ENCODE measurements at places on chromosomes 12 and 14.

GRCh38 chr12:66925083-66925482 is 246.2 kb upstream of the GRIP1 start:
- DNase-seq, result no peak

DNA sequence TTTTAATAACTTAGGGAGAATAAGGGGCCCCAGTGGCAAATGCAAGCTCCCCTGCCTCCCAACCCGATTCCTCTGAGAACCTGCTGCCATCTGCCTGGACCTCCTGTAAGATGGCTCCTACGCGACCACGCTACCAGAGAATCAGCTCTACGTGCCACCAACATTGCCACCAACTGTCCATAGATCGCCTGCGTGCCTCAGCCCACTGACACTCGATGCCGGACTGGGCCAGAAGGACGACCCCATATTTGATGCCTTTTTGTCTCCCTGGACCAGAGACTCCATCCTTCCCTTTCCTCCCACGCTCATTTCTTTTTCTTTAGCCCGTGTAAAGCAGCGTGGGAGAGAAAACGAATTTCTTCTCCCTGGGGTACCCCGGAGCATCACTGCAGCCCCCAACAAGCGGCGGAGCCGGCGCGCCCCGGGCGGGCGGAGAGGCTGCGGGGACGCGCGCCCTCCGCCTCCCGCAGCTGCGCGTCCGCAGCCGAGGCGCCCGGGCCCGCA is 565 bp upstream of the KLHL42 start:
- DNase-seq, result peak; percentile 39

DNA sequence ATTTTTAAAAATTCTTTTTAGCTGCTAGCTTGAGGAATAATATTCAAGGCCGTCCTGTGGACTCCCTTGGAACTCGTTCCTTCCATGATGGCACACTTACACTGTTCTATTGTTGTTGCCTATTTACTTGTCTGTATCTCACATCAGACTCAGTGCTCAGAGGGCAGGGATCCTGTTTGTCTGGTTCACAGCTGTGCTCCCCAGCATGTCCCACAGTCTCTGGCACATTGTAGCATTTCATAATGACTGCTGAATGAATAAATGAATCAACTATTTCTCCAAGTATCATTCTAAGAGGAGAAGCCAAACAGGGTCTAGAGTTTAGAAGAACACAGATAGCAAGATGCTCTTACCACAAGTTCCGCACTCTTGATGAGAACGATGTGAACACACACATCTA is 48.0 kb downstream of the NTN4 start:
- no peak for DNase-seq

DNA sequence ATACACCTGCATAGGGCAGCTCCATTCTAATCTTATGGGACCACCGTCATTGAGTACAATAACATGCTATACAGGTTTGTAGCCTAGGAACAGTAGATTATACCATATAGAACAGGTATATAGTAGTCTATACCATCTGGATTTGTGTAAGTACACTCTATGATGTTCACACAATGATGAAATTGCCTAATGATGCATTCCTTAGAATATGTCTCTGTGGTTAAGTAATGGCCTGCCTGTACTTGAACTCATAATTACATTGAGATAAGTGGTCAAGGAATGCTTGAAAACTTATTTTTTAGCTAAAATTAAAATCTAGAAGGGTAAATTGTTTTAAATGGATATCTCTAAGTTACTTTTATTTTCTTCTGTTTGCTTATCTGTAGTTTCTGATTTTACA is 152.7 kb downstream of the SRGAP1 start:
- DNase-seq, result no peak

DNA sequence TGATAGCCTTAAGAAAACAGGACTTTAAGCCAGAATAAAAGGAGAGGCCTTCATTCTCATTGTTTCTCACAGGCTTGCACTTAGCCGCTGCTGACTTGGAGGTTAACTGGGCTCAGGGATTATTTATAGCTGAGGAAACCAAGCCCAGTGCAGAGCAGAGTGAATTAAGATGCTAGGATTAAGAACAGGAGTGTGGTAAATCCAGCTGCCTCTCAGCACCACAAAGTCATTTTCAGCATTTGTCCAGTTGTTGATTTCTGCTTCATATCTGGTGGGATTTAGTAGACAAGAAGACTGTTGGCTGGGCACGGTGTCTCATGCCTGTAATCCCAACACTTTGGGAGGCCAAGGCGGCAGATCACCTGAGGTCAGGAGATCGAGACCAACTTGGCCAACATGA is 14.3 kb upstream of the KRT73 start:
- no peak for DNase-seq

- DNase-seq, result no peak
Observed at GRCh38 chr12:4991373-4991772, 52.3 kb upstream of the KCNA5 start.

GRCh38 chr14:23168246-23168645 is 15.2 kb downstream of the SLC7A8 start:
- no peak for DNase-seq

GRCh38 chr12:129772501-129773493 is 131.0 kb downstream of the TMEM132D start:
- no peak for DNase-seq

DNA sequence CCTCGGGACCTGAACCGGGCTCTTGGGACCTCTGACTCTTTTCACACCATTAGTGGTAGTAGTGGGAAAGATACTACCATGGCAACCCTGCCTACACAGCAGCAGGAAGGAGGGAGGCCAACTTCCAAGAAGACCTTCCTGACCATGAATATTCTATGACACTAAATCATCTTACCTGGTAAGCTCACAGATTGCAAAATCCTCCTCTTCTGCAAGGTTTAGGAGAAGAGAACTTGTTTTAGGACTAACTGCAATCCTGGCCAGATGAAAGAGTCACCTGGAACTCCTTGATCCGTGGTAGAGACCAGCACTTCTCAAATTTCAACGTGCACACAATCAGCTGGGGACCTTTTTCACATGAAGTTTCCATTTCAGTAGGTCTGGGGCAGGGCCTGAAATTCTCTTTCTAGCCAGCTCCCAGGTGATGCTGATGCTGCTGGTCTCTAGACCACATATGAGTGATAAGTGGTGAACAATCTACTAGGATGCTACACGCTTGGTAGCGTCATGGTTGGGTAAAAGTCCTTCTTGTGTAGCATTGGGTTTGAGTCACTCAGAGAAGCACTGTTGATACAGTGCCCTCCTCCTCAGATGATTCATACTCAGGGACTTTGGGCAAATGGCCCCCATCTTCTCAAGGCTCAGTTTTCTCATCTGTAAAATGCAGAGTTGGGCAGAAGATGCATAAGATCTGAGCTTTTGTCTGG is 35.6 kb upstream of the FICD start:
- no peak for DNase-seq

- no peak for DNase-seq
Observed at GRCh38 chr12:97386133-97386581, 76.4 kb upstream of the RMST start.

GRCh38 chr12:12926571-12927071 is 25.3 kb downstream of the GPRC5D start:
- peak; percentile 72 for DNase-seq

GRCh38 chr14:79274641-79275291 is 936.5 kb downstream of the DIO2 start:
- peak; percentile 4 for DNase-seq

DNA sequence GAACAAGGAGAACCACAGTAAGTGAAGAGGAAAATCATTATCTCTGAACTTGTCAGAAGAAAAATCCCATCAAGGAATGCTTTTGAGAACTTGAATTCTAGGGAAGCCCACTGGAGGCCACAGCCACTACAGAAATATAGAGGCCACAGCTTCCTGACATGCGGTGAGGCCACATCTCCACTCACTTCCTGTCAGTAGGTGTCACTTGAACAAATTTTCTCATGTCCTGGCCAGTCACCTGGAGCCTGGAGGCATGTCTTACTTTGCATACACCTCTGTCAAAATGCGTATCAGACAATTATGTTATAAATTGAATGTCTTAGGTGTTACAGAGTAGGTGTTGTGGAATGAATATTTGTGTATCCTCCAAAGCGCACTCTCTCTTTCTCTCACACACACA is 370.3 kb downstream of the DAD1 start:
- no peak for DNase-seq

DNA sequence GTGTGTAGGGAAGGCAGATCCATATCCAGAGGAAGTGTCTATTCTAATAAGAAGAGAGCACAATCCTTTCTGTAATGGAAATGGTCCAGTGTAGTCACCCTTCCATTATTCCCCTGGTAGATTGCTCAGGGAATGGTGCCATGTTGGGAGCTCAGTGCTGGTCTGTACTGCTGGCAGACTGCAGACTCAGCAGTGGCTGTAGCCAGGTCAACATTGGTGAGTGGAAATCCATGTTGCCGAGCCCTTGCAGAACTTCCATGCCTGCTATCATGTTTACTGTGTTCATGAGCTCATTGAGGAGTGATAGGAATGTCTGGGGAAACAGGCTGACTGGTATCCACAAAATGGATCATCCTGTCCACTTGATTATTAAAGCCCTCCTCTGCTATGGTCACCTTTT is 128.7 kb downstream of the MIPOL1 start:
- no peak for DNase-seq

DNA sequence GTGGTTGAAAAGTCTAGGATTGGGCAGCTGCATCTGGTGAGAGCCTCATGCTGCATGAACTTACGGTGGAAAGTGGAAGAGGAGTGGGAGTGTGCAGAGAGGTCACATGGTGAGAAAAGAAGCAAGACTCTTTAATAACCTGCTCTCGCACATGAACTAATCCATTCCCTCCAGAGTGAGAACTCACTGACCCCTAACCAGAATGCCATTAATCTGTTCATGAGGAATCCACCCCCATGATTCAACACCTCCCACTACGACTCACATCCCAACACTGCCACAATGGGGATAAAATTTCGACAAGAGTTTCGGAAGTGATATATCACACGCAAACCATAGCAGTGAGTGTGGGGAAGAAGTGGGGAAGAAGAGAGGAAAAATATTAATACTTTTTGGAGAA is 377.4 kb downstream of the NAV3 start:
- DNase-seq, result peak; percentile 33

DNA sequence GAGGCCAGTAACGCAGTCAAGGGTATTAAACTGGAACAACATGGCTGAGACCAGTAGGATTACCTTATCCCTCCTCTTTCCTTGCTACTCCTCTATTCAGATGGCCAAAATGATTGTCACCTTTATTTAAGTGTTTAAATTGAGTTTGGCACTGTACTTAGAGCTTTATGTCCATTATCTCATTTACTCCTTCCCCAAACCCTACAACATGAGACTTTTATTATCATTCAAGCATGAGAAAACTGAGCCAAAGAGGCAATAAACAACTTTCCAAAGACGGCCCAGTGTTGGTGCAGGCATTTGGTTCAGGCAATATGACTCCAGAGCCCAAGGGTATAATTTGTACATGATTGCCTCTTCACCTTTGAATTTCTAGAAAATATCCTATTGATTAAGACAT is 370.9 kb upstream of the KITLG start:
- no peak for DNase-seq

DNA sequence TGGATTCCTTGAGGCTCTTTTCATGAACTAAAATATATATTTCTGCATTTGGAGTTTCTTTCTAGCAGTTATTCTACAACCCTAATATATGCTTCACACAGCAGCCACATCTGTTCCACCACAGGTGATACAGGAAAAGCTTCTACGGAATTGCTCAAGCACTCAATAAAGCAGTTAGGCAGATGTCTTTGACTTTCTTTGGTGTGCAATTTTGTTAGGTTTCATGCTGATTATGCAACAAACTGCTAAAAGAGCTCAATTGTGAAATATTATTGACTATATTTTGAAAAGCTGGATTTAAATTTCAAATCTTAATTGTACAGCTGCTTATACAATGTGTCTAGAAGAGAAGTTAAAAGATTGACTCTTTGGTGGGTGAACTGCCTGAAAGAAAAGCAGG is 1055.6 kb upstream of the FBXO33 start:
- no peak for DNase-seq

GRCh38 chr14:26344596-26344995 is 253.2 kb downstream of the NOVA1 start:
- no peak for DNase-seq

GRCh38 chr14:72677664-72678063 is 216.2 kb downstream of the DPF3 start:
- DNase-seq, result peak; percentile 47

- DNase-seq, result peak; percentile 42
Observed at GRCh38 chr12:113867258-113867657, 98.9 kb downstream of the RBM19 start.

- DNase-seq, result peak; percentile 89
Observed at GRCh38 chr14:94129111-94129757, at the start of gene IFI27L2. TSS of gene IFI27L2 (minus strand) at chr14:94129604. CDS start at chr14:94129564, 40 bp downstream.

- DNase-seq, result no peak
Observed at GRCh38 chr14:90828642-90829487, 12.6 kb upstream of the TTC7B start.

GRCh38 chr12:121828306-121828705 is 24.5 kb downstream of the SETD1B start:
- DNase-seq, result no peak

- DNase-seq, result no peak
Observed at GRCh38 chr14:76191297-76191696, 39.6 kb downstream of the GPATCH2L start.

DNA sequence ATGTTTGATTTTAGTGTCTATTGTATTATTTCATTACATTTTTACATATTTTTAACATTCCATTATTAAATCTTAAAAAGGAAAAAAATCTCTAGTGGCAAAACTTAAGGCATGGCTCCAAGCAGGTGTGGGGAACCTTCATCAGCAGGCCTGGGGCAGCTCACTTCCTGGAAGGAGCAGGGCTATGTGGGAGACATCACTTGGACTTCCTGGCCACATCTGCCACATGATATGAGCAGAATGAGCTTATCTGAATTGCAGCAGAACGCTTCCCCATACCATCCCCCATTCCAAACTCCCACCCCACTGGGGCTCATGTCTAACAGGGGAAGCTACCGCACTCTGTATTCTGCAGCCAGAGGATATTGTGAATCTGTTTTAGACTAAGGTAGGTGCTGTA is 35.0 kb upstream of the KCNA1 start:
- no peak for DNase-seq

GRCh38 chr14:81516986-81517797 is 16.5 kb downstream of the SEL1L start:
- peak; percentile 63 for DNase-seq

- no peak for DNase-seq
Observed at GRCh38 chr12:115097416-115097815, 413.4 kb upstream of the TBX3 start.

GRCh38 chr12:103877934-103878510 is 37.0 kb upstream of the NT5DC3 start:
- DNase-seq, result peak; percentile 80

DNA sequence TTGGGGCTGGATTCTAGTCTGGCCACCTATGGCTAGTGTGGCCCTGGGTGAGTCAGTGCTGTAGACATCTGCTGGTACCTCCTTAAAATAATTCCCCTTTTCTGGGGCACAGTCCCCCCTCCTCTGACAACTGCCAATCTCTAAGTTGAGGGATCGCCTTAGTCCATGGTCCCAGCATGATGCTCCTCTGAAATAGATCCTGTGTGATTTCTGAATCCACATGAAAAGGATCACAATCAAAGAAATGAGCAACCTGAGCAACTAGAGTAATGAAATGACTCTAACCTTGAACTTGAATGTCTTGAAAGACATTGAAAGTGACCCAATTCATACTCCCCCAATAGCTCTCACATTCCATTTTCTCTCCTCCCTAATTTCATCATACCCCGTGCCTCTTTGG is 332.5 kb downstream of the VRK1 start:
- no peak for DNase-seq

GRCh38 chr12:68113644-68114043 is 45.9 kb downstream of the IFNG start:
- DNase-seq, result no peak

GRCh38 chr12:75982169-75982564 is 49.4 kb downstream of the PHLDA1 start:
- no peak for DNase-seq

GRCh38 chr12:27824126-27824842 is 44.2 kb upstream of the MANSC4 start:
- no peak for DNase-seq

GRCh38 chr12:115382681-115383080 is 698.7 kb upstream of the TBX3 start:
- no peak for DNase-seq
